ENCODE measurements at places on chromosomes 7 and 10.

- no peak for DNase-seq
Measured at GRCh38 chr7:13822678-13823077, 166.8 kb downstream of the ETV1 start.

DNA sequence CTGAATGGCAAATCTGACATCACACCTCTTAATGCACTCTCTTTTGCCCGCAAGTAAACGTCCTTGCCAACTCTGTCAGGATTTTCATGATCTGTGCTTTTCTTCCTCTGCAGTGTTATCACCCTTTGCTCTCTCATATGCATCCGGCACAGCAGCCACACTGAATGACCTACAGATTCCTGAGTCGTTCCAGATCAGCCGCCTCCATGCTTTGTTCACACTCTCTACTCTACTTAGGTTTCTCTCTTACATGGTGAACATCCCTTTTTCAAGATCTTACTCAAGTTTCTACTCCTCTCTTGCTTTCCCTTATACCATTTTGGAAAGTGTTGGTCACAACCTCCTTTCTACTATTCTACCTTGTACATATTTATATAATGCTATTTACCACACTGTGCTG is 127.7 kb upstream of the AOAH start:
- no peak for DNase-seq

DNA sequence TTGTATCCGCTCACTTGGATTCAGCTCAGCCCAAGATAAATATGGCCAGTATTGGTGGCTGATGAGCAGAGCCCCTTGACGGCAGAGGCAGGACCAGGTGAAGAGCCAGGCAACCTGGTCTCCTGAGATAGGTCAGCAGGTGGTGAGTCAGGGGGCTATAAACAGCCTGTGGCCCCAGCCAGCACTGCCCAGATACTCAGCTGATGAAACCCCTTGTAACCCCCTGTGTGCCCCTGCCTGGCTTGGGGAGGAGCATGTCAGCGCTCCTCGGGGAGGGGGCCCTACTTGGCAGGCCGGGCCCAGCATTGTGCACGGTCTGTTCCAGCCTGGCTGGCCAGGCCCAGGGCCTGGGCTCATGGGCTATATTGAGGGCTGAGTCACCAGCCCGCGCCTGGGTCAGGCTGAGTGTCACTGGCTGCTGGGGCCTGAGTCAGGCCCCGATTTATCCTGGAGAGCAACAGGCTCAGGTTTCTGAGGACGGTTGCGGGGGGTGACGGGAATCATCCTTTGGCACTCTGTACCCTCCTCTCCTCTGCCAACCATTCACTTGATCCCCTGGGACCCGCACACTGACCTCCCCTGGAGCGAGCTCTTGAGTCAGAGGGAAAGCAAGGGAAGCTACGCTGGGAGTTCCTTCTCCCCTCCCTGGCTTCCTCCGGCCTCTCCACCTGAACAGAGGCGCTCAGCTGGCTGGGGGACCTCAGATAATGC is 2.8 kb upstream of the FLNC start:
- DNase-seq, result no peak

DNA sequence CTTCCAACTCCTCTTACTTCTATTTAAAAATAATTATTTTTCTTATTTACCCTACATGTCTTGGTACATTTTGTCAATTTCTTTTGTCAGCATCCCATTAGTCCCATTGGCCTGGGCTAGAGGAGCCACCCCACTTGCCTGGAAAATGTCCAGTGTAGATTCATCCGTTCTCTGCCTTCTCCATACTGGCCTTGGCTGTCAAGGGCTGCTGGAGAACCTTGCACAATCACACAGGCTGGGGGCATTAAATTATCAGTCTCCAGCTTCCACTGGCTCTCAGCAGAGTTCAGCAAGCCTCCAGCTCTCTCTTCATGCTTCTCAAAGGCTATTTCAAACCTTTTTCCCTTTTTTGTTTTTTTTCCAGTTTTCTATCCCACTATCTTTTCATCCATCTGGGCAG is 13.8 kb upstream of the ZCCHC24 start:
- DNase-seq, result no peak

DNA sequence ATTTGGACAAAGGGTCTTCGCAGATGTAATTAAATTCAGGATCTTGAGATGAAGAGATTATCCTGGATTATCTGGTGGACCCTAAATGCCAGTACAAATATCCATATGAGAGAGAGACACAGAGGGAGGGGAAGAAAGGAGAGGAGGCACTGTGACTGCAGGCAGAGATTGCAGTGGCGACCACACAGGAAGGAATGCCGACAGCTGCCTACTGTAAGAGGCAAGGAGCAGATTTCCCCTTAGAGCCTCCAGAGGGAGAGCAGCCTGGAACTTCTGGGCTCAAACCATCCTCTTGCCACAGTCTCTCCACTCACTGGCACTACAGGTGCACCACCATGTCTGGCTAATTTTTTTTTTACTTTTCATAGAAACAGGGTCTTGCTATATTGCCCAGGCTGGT is 152.3 kb downstream of the SDK1 start:
- no peak for DNase-seq

GRCh38 chr10:48608279-48608681 is 3.4 kb upstream of the ARHGAP22 start:
- no peak for DNase-seq

- DNase-seq, result no peak
Measured at GRCh38 chr7:7761974-7762779, 43.8 kb upstream of the RPA3 start.

DNA sequence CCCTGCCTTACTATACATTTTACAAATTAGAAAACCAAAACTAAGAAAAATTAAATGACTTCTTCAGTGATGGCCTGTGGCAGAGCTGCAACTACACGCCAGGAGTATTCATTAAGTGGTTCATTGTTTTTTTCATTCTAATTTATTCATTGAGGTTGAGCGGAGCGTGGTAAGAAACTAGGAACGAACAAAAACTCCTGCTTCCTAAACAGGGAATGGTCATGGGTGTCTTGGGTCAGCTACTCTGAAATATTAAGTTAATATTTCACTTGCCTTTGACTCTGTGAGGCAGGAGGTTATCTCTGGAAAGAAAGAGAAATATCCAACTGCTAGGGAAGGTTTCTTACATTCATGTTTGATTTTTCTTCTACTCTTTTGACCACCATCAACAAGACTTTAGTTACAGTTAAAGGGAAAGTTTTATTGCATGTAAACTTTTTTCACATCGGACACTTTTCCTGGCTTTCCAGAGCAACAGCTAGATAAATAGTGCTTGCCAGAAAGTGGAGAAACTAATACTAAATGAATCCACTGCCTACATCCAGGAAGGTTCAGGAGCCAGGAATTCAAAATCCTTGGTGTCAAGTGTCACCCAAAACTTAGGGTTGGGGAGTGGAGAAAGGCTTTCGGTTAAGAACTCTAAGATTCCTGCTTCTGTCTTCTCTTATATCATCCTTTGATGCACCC is 896 bp upstream of the GNG11 start:
- no peak for DNase-seq

GRCh38 chr7:45582868-45583277 is 8.7 kb downstream of the ADCY1 start:
- DNase-seq, result no peak

DNA sequence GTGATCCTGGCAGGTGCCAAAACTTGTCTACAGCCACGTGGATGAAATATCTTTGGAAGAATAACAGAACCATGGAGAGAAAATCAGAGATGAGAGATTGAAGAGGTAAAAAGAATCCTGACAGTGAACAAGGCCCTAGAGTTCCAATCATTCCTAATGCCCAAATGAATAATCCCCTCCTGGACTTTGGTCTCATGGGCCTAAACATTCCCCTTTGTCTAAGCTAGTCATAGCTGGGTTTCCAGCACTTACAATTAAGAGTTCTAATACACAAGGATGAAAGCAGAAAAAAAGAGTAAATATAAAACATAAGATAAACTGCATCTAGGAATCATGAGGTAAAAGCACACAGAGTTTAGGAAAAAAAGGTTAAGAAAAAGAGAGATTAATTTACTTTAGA is 40.2 kb downstream of the ARHGAP12 start:
- DNase-seq, result no peak

DNA sequence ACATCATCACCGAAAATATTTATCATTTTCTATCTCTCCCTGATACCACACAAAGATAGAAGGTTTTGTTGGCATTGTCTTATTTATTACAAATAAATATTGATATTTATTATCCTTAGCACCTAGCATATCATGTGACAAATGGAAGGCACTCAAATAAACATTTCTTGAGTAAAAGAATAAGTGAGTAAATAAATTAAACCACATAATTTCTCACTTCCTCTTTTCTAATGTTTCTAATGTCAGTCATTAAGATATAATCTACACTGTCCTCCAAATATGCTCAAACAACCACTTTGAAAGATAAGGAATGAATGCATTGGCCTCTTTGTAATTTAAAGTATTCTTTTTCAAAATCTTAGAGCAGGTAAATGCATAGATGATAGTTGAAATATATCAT is 1027.8 kb upstream of the LRRTM3 start:
- DNase-seq, result no peak

DNA sequence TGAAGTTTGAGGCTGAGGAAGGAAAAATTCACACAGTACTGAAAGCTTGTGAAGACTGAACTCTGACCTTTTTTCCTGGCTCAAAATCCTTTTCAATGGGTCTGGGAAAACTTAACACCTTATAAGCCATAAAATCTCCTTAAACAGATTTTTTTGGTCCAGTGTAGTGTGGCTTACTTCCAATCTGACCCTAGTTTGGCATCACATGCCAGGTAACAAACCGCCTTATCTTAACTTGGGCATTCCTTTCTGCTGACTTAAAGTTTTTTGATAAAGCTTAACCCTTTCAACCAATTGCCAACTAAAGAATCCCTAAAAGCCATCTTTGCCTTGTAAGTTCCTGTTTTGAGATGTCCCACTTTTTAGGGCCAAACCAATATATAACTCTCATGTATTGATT is 13.2 kb upstream of the ITPRID1 start:
- no peak for DNase-seq

DNA sequence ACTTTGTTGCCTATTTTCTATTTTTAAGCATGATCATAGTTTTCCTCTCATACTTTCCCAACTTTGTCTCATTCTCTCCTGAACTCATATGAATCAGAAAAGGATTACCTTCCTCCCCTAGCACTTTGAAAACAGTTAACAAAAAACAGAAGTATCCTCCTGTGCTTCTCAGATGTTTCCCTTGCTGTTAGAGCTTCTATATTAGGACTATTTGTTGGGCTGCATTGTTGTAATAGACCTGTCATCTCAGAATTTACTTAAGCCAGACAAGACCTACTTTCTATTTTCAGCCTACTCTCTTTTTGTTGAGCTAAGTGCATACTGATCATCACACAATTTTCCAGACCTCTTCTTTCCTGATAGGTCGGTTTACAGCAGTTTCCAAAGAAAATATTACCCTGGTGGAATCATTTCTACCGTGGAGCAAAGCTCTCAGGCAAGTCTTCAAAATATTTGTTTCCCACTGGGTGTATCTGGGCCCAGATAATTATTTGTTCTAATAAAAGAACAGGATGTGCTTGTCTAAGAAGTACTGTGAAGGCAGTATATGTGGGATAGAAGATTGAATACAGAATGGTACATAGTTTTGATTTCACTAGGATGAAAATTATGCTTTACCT is 411.9 kb upstream of the KLF6 start:
- DNase-seq, result no peak

DNA sequence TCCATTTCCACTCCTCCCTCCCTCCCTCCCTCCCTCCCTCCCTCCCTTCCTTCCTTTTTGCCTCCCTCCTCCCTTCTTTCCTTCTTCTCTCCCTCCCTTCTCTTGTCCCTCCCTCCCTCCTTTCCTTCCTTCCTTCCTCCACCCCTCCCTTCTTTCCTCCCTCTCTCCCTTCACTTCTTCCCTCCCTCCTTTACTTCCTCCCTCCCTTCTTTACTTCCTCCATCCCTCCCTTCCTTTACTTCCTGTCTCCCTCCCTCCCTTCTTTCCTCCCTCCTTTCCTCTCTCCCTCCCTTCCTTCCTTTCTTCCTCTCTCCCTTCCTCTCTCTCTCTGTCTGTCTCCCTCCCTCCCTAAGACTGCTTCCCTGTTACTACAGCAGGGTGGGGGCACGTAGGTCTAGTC is 598.6 kb upstream of the FOXK1 start:
- no peak for DNase-seq

DNA sequence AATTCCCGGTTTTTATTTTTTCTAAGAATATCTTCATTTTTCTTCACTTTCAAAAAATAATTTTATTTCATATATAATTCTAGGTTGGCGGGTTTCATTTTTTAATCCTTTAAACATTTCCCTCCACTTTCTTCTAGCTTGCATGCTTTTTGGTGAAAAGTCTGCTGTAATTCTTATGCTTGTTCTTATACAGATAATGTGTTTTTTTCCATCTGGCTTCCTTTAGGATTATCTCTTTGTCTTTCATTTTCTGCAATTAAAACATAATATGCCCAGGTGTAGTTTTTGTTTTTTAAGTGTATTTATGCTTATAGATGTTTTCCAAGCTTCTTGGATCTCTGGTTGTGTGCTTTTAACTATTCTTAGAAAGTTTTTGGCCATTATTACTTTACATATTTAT is 341.3 kb upstream of the SEMA3C start:
- no peak for DNase-seq

- DNase-seq, result no peak
Measured at GRCh38 chr10:72729528-72729927, 37.6 kb downstream of the MCU start.

Measured in stimulated activated CD8-positive, alpha-beta memory T cell treated with anti-CD3 and anti-CD28 coated beads, Interleukin-7, amount 100 ng/mL, for 24 hours (primary cell).